T-helper 9 cell (primary cell): ENCODE measurements at places on chromosomes 2 and 18.

DNA sequence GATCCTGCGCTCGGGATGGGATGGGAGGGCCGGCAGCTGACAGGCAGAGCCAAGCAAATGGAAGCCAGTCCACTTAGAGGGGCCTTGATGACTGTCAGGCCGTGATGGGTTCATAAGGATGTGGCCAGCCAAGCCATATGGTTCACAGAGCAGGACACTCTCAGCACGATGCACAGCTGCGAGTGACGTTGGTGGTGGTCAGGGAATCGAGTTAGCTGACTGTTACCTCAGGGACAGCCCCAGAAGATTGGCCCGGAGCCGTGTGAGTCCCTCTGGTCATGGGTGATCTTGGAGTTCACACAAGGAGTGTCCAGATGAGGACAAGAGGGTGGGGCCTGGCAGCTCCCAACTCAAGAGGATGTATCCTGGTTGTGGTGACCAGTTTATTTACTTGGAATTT lies 70.2 kb downstream of the TPGS2 start:
- DNase-seq, result no peak

DNA sequence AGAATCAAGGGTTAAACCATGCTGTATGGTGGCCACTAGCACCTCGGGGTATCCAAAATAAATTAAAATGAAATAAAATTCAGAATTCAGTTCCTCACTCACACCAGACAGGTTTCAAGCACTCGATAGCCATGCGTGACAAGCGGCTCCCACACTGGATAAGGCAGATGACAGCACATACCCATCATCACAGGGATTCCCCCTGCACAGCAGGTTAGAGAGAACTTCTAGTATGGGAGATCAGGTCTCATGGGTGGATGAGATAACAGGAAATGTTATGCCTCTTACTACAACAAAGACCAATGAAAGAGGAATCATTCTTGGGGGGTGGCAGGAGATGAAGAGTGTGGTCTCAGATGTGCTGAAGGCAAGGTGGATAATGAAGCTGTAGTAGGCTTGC lies 121.9 kb upstream of the ACAA2 start:
- no peak for DNase-seq

DNA sequence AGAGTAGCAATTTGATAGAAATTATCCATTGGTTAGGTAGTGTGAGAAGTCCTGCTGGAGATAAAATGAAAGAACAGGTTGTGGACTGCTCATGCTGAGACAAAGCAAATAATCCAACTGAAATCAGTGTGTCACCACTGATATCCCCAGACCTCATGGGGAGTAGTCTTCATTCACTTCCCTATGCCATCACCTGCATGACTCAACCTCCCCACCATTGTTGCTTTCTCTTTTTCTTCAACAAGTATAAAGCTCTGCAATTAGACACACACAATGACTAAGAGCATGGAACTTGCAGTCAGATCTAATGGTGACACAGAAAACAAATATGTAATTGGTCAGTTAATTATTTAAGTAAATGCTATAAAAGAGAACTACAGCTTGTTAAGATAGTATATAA lies 475.3 kb downstream of the RIT2 start:
- DNase-seq, result no peak

DNA sequence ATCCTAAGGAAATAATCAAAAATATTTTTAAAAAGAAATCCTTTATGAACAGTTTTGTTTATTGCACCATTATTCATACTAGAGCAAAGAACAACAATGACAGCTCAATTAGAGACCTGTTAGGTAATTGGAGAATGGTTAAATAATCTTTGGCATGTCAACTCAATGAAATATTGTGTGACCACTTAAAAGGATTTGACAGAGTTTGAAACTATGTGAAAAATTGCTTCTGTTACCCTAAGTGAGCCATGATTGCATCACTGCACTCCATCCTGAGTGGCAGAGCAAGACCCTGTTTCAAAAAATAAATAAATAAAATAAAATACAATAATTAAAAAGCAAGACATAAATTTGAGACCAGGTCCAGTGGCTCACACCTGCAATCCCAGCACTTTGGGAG lies 66.1 kb upstream of the ATP8B1 start:
- no peak for DNase-seq

DNA sequence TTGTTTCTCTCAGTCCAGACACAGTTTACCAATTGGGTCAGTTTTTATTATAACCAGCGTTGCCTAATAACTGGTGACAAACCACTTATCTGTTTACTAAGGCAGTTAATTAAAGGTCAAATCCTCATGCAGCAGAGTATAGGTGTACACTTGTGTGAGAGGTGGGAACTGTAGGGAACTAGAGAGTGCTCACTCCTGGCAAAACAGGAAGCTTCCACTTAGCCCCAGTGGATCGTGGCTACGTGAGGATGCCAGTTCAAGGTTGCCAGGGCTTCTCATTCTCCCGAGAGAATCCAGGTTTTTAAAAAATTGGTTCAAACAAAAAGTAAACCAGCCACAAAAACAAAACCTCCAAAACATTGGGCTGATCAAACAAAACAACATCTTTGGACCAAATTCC lies 8.1 kb downstream of the CYBRD1 start:
- no peak for DNase-seq

DNA sequence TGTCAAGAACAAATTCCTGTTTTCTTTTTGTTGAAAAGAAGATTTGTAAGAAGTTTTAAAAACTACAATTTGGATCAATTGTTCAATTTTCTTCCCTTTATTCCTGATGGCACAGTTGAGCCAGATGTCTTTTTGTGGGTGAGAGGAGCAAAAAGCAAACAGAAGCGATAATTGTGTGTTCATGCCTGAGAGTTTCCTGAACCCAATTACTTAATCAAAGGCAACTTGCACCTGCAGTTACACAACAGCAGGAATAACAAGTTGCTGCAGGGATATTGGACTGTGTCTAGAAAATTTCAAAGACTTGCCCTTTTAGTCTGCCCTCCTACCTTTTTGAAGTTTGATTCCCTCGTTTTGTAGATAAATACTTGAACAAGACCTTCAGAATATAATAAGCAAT lies 383.6 kb downstream of the DSEL start:
- DNase-seq, result no peak

GRCh38 chr2:205020673-205021072 lies 475.4 kb downstream of the PARD3B start:
- DNase-seq, result no peak

DNA sequence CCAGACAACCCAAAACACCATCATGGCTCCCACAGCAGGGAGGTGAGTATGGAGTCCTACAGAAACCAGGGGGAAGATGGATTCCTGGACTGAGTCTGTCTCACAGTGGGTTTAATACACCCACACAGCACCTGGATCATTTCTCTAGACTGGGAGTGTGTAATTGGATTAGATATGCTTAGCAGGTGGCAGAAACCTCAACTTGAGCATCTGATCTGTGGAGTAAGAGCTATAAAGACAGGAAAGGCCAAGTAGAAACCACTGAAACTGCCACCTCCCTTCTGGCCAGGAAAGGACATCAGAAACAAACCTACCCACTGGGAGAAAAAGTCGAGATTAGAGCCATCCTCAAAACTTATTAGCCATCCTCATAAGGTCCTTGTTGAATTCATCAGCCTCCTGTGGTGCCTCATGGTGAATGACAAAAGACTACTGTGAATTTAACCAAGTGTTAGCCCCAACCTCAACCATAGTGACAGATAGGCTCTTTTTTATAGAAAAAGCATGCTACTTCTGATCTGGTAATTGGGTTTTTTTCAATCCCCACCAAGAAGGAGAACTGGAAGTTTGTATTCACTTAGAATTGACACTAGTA lies 28.1 kb upstream of the CHST9 start:
- no peak for DNase-seq

- no peak for DNase-seq
Measured at GRCh38 chr2:225010804-225011203, 31.5 kb downstream of the DOCK10 start.

- DNase-seq, result no peak
Measured at GRCh38 chr2:3662239-3662638, 4.2 kb downstream of the ALLC start.

DNA sequence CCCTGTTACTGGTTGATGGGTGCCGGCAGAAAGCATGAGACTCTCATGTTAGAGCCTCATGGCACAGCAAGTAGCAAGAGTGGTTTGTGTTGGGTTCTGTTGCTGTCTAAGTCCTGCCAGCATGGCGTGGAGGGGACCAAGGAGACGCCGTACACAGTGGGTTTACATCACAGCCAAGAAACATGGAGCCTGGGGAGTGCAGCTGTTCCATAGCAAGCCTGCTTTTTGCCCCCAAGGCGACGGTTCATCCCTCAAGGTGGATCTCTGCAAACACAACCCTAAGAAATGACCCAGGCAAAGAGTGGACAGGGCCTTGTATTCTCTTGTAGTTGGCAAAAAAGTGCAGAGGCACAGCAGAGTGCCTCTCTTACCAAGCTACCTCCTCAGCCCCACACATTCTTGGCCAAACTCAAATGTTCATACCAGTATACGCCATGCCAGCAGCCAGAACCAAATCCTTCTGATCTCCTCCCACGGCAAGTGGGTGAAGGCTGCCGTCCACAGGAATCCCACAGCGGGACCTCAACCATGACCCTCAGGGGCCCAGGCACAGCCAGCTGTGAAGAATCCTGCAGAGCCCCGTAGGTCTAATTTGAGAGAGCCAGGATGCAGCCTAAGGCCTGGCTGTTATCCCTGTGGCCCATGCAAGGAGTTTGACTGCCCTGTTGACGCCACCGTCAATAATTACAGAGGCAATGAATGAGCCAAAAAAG lies 19.0 kb downstream of the SNED1 start:
- DNase-seq, result no peak

GRCh38 chr2:153100151-153100550 lies 378.4 kb downstream of the RPRM start:
- DNase-seq, result no peak

- no peak for DNase-seq
Measured at GRCh38 chr2:68721482-68722101, 13.0 kb upstream of the ARHGAP25 start.

DNA sequence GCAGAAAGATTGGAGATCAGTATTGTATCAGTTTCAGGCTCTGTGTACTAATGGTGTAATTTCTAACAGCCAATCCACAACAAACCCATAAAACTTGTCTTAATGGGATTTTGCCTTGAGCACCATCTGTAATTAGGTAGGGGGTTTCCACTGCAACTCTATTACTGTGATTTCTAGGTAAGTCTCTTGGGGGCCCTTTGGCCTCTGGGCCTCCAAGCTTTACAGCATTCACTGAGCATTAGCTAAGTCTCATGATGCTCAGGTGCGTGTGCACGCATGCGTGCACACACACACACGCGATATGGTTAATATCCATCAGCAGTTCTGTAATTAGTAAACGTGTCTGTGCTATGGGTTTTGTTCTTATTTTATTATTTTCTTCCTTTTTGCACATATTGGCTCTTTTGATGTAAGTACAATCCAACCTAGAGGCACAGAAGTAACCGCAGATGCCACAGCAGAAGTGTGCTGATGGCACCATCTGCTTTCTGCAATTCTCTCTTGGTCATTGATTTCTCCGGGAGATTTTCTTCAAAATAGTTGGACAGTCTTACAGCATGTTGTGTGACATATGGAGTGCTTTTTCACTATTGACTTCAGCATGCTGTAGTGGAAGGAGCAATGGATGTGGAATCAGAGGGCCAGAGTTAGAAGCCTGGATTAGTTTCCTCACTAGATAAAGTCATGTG lies 592.0 kb downstream of the LRRTM4 start:
- no peak for DNase-seq

DNA sequence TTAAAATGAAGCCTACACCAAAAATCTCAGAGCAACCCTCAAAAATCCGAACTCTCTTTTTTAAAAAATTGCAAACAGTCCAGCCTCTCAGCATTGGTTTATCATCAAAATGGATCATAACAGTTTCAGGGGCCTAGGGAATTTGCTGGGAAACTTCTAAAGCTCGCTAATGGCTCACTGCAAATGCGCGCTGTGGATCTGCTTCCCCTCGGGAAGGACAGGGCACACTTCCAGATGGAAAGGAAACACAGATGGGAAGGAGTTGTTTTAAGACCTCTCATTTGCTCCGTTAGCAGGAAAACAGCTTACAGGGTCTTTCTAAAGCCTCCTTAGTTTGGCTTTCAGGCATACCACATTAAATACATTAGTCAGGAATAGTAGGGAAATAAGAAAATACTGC lies 27.2 kb downstream of the FECH start:
- no peak for DNase-seq

- peak; percentile 31 for DNase-seq
Measured at GRCh38 chr18:24075767-24076597, 61.4 kb downstream of the TTC39C start.

- no peak for DNase-seq
Measured at GRCh38 chr18:58213440-58213839, 169.4 kb downstream of the NEDD4L start.

GRCh38 chr2:4533806-4534205 lies 830.4 kb downstream of the DCDC2C start:
- DNase-seq, result no peak

- no peak for DNase-seq
Measured at GRCh38 chr2:152613235-152613634, 104.0 kb downstream of the PRPF40A start.

GRCh38 chr2:75200140-75201096 lies 1.1 kb upstream of the TACR1 start:
- no peak for DNase-seq

GRCh38 chr18:79129120-79129519 lies 59.9 kb downstream of the ATP9B start:
- no peak for DNase-seq

DNA sequence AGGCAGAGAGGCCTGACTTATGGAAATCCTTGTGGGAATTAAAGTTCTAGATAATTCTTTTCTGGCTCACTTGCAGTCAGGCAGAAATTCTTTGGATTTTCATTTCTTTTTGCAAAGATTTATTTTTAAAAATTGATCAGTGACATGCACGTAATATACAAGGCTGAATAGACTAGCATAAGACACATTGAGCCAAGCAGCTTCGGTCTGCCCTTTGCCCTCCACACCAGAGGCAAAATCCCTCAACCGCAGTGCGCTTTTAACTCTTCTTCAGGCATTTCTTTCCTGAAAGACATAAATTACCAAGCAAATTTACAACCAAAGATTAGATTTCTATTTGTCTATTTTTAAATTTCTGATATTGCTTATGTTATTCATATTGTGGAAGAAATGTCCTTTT lies 227.9 kb downstream of the LOXHD1 start:
- DNase-seq, result no peak

DNA sequence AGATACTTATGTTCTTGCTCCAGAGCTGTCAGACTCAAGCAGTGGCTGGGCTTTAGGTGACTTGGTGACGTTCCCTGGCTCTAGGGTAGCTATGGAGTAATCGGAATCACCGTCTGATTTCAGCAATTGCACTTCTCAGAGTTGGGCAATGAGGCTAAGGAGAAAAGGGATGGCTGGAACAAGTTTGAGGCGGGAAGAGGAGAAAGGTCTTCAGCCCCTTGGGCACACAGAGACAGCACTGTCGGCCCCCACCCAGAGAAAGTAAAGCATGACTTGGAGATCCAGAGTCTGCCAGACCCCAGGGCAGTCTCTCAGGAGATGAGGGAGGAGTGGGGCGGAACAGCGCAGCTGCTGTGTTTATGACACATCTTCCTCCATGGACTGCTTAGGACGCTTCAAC lies 114.5 kb downstream of the KLHL29 start:
- no peak for DNase-seq

GRCh38 chr18:70276416-70277191 lies 12.2 kb upstream of the SOCS6 start:
- DNase-seq, result no peak
